Stomach (tissue), 19 donors: ENCODE measurements at places on chromosomes 13 and 19.

- DNase-seq = no peak
Observed at GRCh38 chr13:106038752-106039151, 496.7 kb downstream of the EFNB2 start.

DNA sequence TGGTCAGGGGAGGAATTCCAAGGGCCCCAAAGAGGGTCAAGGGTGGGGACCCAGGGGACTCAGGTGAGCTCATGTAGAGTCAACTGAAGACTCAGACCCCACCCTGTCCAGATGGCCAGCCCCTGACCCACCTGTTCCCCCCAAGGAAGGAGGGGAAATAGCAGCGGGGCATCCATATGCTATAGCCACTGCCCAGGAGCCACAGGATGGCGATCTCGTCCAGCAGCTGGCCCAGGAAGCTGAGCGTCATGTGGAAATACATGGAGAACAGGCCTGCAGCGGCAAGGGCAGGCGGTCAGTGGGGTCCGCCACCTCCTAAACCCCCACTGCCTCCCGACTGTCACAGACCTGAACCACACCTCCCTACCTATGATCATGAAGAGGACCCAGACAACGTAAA is 21.4 kb downstream of the ACER1 start:
- no peak for DNase-seq

- DNase-seq = no peak
Observed at GRCh38 chr19:6752256-6753177, 13.0 kb downstream of the TRIP10 start.

DNA sequence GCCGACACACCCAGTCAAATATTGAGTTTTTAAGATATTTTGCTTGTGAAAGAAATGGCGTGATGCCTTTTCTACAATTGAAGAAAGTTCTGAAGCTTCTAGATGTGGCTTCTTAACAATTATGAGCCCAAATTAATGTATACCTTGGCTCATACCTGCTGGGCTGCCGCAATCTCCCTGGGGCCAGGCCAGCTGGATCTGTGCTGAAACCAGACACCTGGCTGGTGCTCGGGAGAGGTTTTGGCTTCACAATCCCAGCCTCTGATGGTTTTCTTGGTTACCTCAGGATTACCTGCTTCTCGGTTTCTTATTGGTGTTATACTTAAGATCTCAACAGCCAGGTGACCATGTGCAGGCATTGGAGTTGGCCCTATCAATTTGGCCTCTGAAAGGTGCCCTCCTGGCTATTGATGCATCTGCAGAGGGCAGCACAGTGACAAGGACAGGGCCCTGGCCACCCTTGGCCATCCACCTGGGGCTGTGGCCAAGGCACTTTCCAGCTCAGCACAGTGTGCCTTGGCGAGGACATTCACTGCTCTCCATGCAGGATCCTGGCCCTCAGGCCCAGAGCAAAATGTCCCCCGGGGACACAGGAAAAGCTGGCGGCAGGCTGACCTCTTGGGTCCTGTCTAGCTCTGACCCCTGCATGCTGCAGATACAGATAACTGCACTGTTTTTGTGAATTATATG is 305.0 kb downstream of the ZNF536 start:
- DNase-seq = no peak
